ENCODE measurements at places on chromosomes 11 and 22.

GRCh38 chr11:27907530-27907929 lies 200.4 kb downstream of the KIF18A start:
- no peak for DNase-seq

GRCh38 chr11:28289444-28289843 lies 181.3 kb downstream of the METTL15 start:
- DNase-seq = no peak

DNA sequence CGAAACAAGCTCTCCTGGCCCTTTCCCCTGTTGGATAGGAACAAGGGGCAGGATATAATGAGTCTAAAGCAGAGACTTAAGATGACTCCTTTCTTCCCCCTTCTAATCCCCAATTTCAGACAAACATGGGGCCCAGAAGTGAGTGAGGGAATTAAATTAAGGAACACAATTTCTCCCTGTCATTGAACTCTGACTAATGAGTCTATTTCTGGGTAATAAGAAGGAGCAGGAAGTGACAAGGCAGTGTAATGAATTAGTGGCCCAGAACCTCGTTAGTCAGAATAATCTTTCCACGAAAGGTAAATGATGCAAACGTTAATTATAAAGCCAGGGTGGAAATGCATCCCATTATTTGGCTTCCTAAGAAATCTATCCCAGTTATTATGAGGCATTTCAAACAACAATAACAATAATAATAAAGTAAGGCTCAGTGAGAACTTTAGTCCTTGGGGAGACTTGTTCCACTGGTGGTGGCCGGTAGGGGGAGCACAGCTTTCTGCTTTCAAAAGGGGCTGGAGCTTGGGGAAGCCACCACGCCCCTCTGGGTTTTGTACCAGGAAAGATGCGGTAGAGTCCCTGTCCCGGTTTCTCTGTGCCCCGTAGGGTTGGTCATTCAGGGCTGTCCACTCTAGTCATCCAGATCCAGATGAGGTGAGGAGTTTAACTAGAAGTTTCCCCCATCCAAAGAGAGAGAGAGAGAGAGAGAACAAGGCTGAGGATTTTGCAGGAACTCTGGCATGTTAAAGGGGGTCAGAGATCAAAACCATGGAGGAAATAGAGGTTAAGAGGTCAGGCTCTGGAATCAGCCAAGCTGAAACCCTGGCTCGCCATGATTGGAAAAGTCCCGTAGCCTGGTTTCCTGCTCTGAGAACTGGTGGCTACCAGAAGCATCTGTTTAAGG lies 298.3 kb downstream of the NTM start:
- DNase-seq = no peak

GRCh38 chr22:27641049-27641795 lies 160.3 kb downstream of the MN1 start:
- DNase-seq = no peak

DNA sequence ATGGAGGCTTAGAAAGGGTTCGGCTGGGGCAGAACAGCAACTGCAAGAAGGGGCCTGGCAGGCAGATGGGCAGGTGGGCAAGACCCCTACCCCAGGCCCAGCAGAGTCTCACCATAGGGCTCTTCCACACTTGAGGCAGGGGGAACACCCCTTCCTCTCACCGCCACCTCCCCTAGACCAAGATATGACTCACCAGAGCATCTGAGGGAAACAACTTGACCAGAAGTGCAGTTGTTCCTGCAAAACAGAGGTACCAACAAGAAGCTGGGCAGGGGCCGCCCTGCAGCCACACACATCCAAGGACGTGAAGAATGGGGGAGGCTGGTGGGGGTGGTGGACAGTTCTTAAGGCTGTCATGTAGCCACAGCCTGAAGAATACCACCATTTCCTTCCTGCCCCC lies 10.9 kb downstream of the TMPRSS5 start:
- DNase-seq = no peak

DNA sequence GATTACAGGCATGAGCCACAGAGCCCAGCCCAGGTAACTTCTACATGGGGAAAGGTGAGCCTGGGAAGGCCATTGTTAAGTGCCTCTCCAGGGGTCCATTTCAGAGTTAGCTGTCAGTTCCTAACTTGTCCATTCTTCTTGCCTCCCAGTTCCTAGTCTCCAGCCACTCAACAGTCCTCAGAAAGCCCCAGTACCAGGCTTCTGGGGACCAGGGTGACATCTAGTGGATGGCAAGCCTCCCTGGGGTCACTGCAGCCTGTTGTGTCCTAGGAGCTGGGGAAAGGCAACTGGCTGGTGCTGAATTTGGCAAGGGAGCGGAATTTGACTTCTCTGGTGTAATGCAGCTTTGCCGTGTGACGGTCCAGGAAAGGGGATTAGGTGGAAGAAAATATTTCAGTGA lies 2.1 kb downstream of the LGALS12 start:
- DNase-seq = no peak

DNA sequence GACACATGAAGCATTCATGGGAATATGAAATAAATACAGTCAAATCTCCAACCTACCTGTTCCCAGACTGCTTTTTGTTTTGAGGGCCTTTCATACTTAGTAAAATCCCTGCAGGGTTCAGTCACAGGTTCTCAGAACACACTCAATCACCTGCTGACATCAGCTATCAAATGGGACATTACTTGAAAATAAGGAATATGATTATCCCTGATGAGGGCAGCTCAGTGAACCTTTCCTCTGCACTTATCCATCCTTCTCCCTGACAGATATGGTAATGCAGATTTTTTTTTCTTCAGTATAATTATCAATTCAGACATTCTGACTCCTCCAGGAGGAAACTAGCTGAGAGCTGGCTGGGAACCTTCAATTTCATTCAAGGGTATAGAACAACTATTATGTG lies 1127.4 kb upstream of the CCDC90B start:
- DNase-seq = no peak

DNA sequence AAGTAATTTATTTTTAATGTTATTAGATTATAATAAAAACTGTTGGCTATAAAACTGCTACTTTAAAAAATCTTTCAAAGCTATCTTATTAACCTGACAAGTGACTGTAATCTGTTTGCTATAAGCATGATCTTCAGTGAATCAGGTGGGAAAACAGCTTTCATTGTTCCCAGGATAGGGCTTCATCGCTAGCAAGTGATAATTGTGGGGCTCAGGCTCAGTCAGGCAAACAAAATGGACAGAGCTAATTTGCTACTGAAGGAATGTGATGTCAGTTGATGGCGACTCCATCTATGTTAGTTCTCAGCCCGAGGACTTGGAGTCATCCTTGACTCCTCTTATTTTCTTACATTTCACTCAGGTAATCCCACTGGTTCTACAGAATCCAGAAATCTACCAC lies 125.0 kb downstream of the RASSF10 start:
- no peak for DNase-seq

- DNase-seq = no peak
These were observed 8.0 kb downstream of the VSTM5 start for GRCh38 chr11:93842461-93842860.

- no peak for DNase-seq
These were observed 188.6 kb downstream of the HIPK3 start for GRCh38 chr11:33445761-33446161.

GRCh38 chr11:131581046-131581445 lies 210.6 kb downstream of the NTM start:
- no peak for DNase-seq

- no peak for DNase-seq
These were observed 89.9 kb upstream of the AMOTL1 start for GRCh38 chr11:94678236-94678635.

DNA sequence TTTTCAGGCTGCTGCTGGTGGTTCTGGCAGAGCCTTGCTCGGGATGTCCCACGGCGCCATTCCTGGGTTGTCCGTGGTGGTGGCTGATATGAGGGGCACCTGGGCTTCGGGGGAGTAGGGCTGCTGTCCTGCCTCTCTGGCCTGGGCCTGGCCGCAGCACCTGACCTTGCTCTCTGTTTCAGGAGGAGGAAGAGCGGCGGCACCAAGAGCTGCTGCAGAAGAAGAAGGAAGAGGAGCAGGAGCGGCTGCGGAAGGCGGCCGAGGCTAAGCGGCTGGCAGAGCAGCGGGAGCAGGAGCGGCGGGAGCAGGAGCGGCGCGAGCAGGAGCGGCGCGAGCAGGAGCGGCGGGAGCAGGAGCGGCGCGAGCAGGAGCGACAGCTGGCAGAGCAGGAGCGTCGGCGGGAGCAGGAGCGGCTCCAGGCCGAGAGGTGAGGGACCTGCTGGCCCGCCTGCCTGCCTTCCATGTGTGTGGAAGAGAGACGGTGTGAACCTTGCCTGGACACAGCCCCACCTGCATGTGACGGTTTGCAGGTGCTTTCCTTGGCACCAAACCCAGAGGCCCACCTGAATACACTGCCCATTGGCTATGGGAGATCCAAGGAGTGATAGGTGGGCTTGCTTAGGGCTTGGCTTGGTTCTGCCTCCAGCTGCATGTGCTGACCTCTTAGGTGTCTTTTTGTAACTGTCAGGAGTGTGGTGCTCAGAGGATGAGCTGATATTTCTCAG lies 22.8 kb downstream of the INCENP start:
- no peak for DNase-seq

GRCh38 chr22:27990879-27991278 lies 71.8 kb upstream of the PITPNB start:
- DNase-seq = no peak

DNA sequence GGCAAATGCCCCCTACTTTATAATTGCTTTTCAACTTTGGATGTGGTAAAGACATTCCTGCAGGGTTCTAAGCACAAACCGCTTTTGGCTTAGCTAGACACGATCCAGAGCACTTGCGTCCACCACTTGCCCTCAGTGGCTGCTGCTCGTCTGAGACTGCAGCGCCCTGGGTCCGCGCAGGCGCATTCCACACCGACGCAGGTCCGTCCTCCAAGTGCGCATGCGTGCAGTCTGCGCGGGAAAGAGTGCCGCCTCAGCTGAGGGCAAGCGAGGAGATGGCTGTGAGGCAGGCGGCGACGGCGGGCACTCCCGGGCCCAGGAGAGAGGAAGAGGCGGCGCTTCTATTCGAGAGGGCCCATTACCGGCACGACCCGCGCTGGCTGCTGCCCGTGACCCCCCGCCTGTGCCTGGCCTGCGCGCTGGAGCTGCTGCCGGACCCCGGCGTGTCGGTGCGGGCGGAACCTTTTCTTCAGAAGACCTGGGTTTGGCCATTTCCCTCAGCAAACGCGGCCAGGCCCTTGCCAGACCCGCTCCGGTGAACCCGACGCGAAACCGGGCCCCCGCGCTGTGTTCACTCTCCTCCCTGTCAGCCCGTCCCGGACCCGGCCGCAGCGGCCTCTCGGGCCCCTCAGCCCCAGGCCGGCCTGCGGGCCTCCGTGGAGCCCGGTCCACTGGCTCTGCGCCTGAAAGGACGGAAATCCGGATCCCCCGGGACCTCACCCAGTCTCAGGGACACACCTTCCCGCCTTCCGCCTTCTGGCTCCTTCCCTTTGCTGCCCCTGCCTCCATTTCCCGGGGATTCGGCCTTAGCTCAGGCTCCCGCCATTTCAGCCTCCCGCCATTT lies at the start of gene MEI1:
MEI1 (plus strand) TSS at position 240 of the 844 bp plus-strand sequence; CDS start at position 276, 36 bp downstream.
- peak; percentile 90 for DNase-seq

- DNase-seq = no peak
These were observed 42.6 kb upstream of the VPREB1 start for GRCh38 chr22:22201930-22202343.

DNA sequence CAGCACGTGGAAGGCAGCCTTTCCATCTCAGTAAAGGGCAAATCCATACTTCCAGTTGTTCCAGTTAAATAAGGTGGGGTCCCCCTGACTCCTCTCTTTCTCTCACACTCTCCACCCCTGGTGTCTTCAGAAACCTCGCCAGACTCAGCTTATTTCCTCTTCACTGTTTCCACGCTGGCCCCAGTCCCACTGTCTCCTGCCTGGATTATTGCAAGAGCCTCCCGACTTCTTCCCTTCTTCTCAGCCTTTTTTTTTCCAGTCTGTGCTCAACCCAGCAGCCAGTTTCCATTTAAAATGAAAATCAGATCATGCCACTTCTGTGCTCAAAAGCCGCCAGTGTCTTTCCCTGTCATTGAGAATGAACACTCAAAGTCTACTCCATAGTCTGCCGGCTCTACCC lies 131.4 kb downstream of the PKNOX2 start:
- no peak for DNase-seq

- DNase-seq = peak; percentile 66
These were observed at the start of gene AP5B1 for GRCh38 chr11:65780770-65781151. Gene AP5B1 (minus strand): TSS chr11:65780976. CDS start chr11:65780591, 385 bp downstream.

GRCh38 chr11:14617241-14618027 lies 26.2 kb upstream of the PDE3B start:
- DNase-seq = no peak

GRCh38 chr22:46297151-46297812 lies 612 bp downstream of the GTSE1 start:
- DNase-seq = no peak

DNA sequence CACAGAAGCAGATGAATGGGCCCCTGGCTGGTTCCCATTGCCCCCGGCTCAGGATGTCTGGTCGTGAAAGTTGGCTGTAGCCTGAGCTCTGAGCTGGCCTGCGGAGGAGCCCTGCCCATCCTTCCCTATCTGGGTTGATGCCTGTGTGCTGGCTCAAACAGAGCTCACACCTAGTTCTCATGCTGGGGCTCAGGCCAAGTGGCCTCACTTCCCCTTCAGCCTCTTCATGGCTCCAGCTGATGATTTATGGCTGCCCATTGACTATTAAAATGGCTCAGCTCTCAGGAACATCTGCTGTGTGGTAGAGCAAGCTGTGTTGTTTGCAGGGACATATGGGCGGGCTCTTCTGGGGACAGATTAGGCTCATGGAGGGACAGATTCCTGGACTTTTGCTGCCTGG lies 64.7 kb downstream of the ADAMTS15 start:
- no peak for DNase-seq

GRCh38 chr11:129574431-129574830 lies 198.8 kb downstream of the BARX2 start:
- DNase-seq = no peak

DNA sequence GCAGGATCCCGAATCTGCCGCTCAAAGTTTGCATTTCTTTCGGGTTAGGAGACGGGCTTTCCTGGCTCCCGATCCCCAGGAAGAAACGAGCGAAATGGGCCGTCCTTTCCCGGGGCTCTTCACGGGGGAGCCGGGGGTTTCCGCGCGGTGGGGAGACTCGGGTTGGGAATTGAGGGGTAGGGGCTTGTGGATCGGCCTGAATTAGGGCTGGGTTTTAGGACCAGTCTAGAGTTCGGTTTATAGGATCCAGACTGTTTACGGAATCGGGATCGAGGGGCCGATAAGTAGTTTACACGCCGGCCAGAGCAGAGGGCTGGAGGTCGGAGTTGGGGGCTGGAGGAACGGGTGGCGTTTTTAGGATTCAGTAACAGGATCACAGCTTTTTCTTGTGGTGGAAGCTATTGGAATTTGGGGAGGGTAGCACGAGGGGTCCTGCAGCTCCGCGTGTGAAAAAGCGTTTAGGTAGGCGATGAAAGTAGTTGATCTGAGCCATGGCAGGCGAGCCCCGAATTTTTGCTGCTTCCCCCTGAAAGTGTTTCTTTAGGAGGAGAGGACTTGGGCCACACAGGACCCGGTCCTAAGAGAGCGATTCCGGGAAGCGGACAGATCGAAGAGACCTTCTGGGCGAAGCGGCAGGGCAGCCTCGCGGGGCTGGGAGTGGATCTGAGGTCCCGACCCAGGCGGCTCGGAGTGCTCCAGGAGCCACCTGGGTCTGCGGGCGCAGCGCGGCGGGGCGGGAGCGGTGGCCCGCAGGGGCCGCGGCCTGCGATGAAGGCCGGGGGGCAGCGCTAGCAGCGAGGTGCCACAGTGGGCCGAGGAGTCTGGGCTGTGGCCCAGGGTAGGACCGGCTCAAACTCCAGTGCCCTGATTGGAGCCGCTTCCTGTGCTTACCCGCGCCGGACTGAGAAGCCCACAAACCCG lies 1.6 kb downstream of the PKNOX2 start:
- no peak for DNase-seq
